CD4-positive, CD25-positive, alpha-beta regulatory T cell (primary cell): ENCODE measurements at places on chromosomes 6 and 20.

DNA sequence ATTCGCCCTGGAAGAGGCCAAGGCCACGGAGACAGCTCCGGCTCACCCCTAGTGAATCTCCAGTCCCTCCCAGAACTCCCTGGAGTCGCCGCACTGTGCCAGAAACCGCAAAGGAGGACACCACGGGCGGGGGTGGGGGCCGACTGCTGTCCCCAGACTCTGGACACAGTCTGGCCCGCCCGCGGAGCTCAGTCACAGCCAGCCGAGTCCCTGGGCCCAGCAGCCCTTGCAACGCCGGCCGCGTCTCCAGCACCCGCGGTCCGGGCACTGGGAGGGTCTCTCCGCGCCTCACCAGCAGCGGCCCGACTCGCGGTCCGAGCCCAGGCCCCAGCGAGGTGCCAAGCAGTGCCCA is 518 bp downstream of the PEX6 start:
- DNase-seq: no peak

GRCh38 chr6:33595001-33595846 is 15.1 kb upstream of the BAK1 start:
- no peak for DNase-seq

- DNase-seq: no peak
These were observed 170.0 kb downstream of the FOXA2 start for GRCh38 chr20:22414305-22414742.

GRCh38 chr6:24425091-24425490 is 22.4 kb downstream of the MRS2 start:
- no peak for DNase-seq

DNA sequence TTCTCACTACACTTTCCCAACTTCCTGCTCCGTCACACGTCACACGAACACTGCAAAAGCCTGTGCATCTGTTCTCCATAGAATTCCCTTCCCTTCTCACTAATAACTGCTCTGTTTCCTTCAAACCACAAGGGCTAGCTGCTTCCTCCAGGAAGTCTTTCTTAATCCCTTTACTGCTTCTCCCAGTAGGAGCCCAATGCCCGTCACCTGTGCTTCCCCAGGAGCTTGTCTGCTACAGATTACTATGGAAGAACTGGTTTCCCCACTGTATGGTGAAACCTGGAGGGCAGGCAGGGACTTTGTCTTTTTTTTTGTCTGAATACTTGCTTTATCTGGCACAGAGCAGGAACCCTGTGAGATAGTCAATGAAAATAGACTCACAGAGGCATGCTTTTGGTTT is 444.7 kb upstream of the MAP3K7 start:
- DNase-seq: no peak

GRCh38 chr20:30811885-30812671 is 445.4 kb upstream of the DEFB115 start:
- no peak for DNase-seq

DNA sequence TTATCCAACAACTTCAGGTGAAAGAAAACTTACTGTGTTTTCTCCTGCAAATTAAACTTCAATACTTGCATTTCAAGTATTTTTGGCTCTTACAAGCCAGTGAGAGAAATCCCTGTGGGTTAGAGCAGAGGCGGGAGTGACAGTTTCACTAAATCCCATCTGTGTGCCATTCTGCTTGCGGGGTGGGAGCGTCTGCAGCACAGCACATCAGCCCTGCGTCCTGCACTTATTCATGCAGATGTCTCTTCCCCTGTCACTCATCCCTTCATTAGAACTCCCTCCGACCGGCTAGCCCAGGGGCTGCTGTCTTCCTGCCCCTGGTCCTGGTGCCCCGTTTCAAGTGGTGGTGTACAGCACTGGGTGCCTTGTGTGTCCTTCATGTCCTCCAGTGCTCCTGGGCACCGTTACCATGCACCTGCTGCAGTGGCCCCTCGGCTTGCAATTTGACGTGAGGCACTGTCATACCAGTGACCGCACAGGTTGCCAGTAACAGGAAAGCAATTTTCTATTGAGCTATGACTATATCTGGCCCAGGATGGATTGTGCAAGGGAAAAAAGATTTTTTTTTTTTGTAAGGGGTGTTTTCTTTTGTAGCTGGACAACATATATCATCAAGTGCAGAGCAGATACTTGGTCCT is 59.4 kb downstream of the INSM1 start:
- DNase-seq: no peak

- DNase-seq: no peak
These were observed 33.3 kb upstream of the TPBG start for GRCh38 chr6:82330171-82330804.

- no peak for DNase-seq
These were observed 170.2 kb upstream of the PLN start for GRCh38 chr6:118377711-118378414.

- no peak for DNase-seq
These were observed 1.2 kb downstream of the MYH7B start for GRCh38 chr20:34956751-34957472.

GRCh38 chr20:48531505-48531904 is 296.3 kb downstream of the PREX1 start:
- DNase-seq: no peak

- no peak for DNase-seq
These were observed 628 bp downstream of the NKAIN4 start for GRCh38 chr20:63253438-63254231.

GRCh38 chr6:4727671-4728435 is 48.4 kb upstream of the CDYL start:
- peak; percentile 15 for DNase-seq

GRCh38 chr6:11854408-11855165 is 76.0 kb upstream of the ADTRP start:
- DNase-seq: no peak

GRCh38 chr20:21184819-21185218 is 58.9 kb downstream of the KIZ start:
- DNase-seq: no peak

- DNase-seq: no peak
These were observed 19.2 kb downstream of the ASF1A start for GRCh38 chr6:118913161-118913560.

- no peak for DNase-seq
These were observed 78.3 kb downstream of the TRAM2 start for GRCh38 chr6:52498538-52499017.

DNA sequence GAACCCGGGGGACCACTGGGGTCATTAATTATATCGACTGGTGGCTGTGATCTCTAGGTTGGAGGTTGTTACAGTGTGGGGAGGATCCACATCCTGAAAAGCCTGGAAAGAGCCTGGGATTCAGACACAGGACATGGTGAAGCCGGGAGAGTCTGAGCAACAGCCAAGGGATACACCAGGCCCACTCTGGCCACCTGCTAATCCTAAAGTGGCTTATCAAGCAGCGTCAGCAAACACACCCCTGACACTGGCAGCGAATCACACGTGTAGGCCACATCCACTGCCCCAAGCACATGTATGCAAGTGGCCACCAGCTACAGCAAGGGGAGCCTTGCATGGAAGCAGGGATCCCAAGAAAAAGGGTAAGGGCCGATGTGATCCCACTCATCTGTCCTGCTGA is 41.0 kb downstream of the GFOD1 start:
- no peak for DNase-seq

DNA sequence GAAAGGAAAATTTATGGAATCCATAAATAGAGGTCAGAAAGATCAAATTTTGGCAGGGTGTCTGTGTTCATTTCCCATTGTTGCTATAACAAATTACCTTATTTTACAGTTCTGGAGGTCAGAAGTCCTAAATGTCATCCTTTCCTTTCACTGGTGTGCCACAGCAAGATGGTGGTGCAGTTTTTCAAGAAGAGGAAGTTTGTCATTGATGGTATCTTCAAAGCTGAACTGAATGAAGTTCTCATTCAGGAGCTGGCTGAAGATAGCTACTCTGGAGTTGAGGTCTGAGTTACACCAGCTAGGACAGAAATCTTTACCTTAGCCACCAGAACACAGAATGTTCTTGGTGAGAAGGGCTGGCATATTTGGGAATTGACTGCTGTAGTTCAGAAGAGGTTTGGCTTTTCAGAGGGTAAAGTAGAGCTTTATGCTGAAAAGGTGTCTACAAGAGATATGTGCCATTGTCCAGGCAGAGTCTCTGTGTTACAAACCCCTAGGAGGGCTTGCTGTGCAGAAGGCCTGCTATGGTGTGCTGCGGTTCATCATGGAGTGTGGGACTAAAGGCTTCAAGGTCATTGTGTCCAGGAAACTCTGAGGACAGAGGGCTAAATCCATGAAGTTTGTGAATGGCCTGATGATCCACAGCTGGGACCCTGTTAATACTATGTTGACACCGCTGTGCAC is 7.2 kb upstream of the CCNC start:
- DNase-seq: no peak

GRCh38 chr6:20028143-20028542 is 184.1 kb downstream of the MBOAT1 start:
- DNase-seq: no peak
